ENCODE measurements at places on chromosomes 7 and 10.

DNA sequence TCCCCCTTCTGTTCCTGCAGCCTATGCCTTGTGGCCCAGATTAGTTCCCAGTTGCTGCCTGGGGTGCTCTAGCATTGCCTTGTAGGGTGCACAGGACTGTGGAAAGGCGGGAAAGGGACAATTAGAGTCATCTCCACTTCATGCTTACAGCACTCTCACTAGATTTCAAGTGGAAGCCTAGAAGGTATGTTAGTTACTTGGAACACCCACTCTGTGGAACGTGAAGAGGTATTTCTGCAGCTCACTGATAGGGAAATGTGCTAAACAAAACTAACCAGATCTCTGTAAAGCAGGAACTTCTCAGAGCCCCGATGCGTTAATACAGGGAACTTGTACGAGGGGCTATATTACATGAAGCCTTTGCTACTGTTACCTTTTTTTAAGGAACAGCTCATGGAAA lies 19.4 kb downstream of the STMP1 start:
- no peak for DNase-seq

GRCh38 chr10:32600317-32600716 lies 154.4 kb downstream of the CCDC7 start:
- DNase-seq = no peak

DNA sequence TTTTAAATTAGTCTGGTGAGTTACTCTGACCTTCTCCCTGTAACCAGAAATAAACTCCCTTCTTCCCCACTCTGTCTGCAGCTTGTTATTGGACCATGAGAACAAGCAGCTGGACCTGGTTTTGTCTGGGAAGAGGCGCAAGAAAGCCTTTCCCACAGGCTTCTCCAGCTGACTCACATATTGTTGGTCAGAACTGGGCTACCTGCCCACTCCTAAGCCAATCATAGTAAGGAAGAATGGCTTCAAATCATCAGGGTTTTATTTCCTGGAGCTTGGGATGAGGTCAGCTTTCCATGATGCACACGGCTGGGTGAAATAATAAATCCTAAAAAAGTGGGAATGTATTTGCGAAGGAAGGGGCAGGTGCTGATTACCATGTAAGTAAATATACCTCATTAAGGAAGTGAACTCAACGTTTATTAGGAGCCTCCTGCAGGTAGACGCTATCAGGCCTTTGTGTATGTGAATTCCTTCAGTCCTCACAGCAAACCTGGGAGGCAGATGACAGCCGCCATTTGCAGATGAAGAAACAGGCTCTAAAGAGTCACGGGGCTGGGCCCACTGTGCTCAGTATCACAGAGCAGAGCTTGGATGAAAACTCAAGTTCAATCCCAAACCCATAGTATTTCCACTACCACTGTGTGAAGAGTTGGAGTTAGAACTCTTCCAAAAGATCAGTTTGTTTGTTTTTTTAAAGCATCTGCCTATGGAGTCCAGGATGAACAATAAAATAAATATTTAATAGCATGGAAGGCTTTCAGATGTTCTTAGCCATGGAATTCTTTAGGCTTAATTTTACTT lies 32.8 kb downstream of the IL15RA start:
- DNase-seq = no peak

- DNase-seq = no peak
Measured at GRCh38 chr7:26587536-26587935, 276.9 kb downstream of the SKAP2 start.

- no peak for DNase-seq
Measured at GRCh38 chr10:100982916-100983830, 4.1 kb downstream of the MRPL43 start.

DNA sequence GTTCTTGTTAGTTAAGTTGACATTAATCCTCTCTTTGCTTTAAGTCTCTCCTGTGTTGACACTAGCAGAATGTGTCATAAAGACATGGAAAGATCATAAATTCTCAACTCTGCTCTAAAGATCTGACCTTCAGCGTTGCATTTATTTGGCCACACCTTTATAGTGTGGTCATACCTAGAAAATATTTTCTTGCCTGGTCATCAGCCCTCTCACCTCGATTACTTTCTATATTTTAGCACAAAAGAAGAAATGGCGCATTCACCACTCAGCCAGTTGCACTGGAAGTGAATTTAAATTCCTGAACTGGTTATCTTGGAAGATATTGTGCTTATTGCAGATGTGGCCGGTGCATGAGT lies 96.7 kb upstream of the PDCD4 start:
- DNase-seq = no peak

DNA sequence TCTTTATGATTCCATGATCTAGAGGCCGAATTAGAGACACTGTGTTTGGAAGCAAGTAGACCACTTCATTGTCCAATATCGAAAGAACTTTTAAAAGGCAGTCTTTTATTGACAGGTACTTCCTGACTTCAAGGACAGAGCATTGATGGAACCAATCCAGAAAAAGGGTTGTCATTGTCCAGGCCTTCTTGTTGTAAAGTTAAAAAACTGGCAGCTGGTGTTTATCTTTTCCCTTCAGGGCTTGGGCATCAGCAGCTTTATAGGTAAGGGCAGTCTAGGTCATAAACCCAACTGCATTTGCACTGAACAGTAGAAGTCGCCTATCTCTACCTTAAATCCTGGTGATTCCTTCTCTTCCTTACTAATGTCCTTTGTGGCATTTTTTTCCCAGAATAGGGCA lies 95.6 kb downstream of the ST7 start:
- DNase-seq = no peak

DNA sequence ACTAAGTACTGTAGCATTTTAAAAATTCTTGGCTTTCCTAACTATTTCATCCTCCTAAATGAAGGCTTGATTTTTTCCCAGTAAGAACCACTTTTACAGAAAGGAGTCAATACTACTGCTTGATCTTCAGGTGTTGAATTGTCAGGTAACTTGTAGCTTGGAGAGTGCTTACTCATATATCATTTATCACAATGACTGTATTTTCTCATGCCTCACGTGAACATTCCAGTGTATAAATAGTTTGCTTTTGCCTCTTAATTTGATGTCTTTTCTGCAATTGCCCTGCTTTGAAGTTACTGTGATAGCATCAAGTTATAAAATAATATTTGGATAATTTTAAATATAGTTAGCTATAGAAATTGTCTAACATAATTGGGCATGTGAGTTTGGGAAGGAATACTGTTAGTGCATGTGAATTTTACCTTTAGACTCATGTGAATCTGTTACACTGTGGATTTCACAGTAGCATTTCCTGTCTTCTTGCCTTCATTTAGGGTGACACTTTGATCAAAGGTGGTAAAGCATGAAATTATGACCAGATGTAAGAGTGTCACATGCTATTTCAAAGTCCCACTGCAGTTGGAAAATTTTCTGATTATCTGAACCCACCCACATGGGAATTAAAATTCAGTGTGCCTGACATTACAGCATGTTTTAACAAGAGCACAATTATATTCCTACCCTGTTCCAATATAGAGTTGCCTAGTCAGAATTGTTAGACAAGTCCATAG lies 962.8 kb downstream of the DNAJB9 start:
- no peak for DNase-seq

GRCh38 chr10:24651923-24652322 lies 71.8 kb downstream of the ARHGAP21 start:
- DNase-seq = no peak

DNA sequence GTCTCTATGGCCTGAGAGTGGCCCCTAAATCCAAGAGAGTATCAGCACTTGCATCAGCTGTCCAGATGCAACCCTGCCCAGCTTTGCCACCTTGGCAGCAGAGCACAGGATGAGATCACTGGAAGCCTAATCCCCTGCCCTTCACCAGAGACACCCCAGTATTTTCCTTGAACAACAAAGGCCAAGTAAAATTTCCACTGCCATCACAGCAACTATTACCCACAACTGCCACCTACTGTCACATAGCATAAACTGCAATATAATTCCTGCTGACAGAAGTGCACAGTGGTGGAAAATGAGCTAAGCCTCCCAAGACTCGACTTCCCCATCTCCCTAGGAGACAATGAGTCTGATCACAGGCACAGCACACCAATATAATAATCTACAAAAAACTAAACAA lies 462.8 kb upstream of the ZWINT start:
- DNase-seq = no peak

GRCh38 chr10:8158193-8159071 lies 103.9 kb downstream of the GATA3 start:
- no peak for DNase-seq

DNA sequence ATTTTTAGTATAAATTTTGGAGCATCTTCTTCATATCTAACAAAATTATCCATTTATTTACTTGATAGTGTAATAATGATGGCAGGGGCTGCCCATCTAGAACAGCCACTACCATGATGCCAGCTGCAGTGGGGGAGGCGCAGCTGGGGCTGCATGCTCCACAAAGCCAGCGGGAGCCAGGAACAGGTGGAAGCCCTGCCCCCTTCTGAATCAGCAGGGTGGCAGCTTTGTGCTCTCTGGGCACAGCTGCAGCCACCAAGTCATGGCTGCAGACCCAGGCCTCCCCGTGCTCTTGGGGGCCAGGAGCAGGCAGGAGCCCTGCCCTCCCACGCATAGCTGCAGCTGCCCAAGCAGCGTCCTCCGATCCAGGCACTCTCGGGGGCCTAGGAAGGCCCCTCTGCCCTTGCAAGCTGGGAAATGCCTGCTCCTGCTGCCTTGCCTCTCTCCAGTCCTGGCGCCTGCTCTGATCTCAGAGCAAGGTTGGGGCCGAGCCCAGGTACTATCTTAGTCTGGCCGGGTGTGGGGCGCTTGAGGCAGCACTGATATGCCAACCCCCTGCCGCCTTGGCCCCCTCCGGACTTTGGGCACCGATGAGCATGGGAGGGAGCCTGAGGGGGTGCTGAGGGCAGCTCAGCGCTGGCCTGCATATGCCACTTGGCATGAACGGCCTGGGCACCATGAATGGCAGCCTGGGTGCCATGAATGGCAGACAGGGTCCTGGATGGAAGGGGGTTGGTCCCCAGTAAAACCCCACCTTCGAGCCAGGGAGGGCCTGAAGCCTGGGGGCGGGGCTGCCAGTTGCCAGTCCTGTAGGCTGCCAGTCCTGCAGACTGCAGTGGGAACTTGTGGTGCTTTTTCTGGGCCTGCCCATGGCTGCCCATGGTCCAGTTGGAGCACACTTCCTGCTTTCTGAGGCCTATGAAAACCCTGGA lies 1110.8 kb upstream of the POT1 start:
- DNase-seq = no peak

GRCh38 chr10:43376828-43377423 lies 5.5 kb downstream of the FXYD4 start:
- no peak for DNase-seq

- no peak for DNase-seq
Measured at GRCh38 chr7:45182856-45183710, 25.5 kb downstream of the RAMP3 start.

DNA sequence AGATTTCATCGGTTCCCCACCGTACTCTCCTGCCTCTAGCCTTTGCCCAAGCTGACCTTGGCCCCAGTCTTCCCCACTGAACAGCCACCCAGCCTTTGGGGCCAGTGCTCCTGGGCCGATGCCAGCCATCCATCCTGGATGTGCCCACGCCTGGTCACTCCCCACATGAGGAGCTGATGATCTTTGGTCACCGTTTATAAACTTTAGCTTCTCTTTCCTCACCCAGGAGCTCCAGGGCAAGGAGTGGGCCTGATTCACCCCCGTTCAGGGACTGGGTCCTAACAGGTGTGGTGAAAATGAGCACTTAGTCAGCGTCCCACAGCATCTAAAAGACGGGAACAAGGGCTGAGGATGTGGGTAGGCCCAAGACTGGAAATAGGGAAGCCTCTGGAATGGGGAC lies 22.9 kb downstream of the GTF2IRD1 start:
- DNase-seq = no peak

- no peak for DNase-seq
Measured at GRCh38 chr10:76885816-76886215, 751.8 kb downstream of the KCNMA1 start.

GRCh38 chr7:43764039-43764761 lies 5.7 kb downstream of the BLVRA start:
- DNase-seq = no peak

GRCh38 chr10:62025901-62026879 lies 124.7 kb downstream of the ARID5B start:
- no peak for DNase-seq

- peak; percentile 17 for DNase-seq
Measured at GRCh38 chr10:80596391-80597257, 58.9 kb downstream of the SH2D4B start.

DNA sequence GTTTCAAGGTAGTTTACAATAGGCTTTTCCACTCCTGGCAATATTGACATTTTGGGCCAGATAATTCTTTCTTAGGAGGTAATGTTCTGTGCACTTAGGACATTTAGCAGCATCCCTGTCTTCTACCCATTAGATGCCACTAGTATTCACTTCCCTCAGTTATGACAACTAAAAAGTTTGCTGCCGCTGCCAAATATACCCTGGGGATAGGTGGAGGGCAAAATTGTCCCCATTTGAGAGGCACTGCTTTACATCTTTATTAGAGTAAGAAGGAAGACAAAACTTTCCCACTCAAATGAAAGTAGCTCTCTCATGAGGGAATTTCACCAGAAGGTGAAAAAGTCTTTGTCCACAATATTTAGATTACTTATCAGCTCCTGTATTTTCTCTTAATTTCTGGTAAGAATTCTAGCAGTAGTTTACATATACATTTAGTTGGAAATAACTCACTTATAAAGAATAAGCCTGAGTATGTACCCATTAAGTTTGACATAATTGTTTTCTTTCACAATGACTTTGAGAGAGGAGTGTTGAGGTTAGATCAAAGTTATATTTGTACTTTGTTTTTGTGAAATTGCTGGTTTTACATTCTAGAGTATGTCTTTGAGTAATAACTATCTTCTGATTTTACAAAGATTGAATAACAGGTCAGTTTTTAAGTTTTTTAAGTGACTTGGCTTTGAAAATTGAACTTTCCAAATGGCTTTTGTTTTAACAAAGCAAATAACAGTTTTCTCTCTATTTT lies 46.0 kb downstream of the HELLS start:
- no peak for DNase-seq

DNA sequence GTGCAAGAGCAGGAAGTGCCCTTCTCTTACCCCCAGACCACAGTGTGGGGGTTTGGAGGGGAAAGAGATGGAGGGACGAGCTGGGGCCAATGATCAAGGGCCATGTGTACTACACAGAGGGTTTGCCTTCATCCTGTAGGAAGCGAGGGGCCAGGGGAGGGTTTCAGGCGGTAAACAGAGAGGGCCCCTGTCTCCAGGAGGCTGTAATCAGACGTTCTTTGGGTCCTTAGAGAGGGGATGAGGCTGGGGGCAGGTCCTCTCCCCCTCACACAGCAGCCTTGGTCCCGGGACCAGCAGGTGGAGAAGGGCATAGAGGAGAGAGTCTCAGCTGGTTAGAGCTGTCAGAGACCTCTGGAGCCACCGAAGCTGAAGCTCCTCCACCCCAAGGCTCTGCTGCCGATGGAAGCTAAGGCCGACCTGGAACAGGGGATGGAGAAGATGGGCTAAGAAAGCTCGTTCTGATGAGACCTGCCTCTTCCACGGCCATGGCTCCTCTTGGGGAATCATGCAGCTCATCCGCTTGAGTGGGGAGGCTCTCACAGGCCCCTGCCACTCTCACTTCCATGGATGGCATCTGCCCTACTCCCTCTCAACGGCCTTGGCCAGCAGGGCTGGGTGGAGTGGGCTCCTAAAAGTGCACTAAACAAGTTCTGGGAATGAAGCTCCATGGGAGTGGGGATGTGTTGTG lies 3.5 kb downstream of the LOXL4 start:
- no peak for DNase-seq

Data from activated CD4-positive, alpha-beta T cell treated with anti-CD3 and anti-CD28 coated beads, Interleukin-2, amount 50 U/mL, for 24 hours (primary cell).